CD4-positive, alpha-beta memory T cell (primary cell): ENCODE measurements at places on chromosomes 11 and 22. TPM values are rescaled to one million over a fixed set of nuclear protein-coding genes. Genes with fewer than 3 reads are reported as not detected.

GRCh38 chr11:118415062-118415738 is 13.8 kb downstream of the ATP5MG start:
- no peak for DNase-seq

The SCN3B gene
- not detected for total RNA-seq

The LSP1 gene
- total RNA-seq = 324 TPM

DNA sequence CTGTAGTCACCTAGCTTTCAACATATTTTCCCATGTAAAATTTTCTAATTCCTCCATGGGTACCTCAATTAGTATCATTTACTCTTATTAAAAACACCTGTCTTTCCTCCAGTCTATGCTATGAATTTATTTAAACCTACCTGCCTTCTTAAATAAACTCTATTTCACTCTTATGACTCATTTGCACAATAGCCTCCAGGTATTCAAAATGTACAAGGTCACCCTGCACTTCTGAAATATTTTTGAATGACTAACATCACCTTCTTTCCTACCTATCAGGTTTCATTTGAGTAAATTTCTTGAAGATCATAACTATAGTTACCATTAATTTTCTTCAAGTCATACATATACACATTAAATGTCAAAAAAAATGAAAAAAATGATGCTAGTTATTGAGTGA is 939.7 kb downstream of the DLG2 start:
- DNase-seq = no peak

The SMC1B gene
- total RNA-seq = not detected

The ARHGAP8 gene
- total RNA-seq = not detected

- no peak for DNase-seq
These were observed 22.8 kb downstream of the KRTAP5-5 start for GRCh38 chr11:1652442-1652770.

DNA sequence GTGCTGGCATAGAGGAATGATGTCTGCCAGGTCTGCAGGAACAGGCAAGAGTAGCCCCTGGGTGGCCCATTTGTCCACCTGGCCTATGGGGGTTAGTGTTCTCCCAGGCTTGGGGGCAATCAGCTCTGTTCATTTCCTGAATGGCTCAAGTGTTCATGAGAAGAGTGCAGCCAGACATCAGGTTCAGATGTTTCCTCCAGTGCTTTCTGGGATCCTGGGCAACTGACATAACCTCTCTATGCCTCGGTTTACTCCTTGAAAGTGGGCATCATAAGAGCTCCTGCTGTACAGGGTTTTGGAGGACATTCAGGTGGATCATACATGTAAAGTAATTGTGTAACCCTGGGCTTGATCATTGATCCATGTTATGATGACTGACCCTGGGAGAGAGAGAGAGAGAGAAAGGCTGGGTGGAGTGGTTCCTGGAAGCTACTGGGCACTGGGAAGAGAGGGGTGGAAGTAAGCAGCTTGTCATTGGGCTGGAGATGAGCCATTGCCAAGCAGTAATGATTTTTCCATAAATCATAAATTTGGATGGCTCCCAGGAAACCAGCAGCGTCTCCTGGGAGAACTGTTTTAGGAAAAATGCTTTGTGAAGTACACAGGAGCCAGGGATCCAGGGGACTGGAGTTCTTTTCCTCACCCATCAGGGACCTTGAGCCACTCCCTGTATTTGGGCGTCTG is 30.2 kb upstream of the ACCSL start:
- no peak for DNase-seq
